ENCODE measurements at places on chromosomes 12 and 14.

DNA sequence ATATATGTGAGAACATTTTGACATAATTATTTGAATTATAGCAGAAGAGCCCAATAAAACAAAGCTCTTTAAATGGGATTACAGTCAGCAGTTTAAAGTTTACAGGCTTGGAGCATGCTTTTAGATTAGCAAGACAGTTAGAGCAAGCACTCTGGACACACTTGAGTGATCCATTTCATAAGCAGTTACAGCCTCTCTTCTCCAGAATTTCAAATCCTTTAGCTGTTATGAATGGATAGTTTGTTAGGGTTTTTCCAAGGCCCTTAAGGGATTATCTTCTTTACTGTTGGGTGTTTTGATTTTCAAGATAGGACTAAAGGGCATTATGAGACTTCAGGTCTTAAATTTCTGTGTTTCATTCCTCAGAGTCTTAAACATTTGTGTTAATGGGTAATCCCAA, 36.3 kb downstream of the BEST3 start:
- DNase-seq = no peak

GRCh38 chr12:1463073-1463905, 131.1 kb downstream of the FBXL14 start:
- no peak for DNase-seq

GRCh38 chr12:3947781-3948180, 74.6 kb upstream of the PARP11 start:
- no peak for DNase-seq

DNA sequence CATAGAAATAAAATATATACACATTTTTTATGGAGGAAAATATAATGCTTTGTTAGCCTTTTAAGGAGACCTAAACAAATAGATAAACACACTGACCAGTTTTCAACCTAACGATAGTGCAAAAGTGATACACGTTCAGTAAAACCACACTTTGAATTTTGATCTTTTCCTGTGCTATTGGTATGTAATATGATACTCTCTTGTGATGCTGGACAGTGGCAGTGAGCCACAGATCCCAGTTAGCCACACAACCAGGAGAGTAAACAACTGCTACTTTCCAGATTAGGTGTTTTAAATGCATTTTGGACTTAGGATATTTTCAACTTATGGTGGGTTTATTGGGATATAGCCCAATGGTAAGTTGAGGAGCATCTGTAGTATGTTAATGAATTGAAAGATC, 243.1 kb downstream of the ERC1 start:
- DNase-seq = no peak

DNA sequence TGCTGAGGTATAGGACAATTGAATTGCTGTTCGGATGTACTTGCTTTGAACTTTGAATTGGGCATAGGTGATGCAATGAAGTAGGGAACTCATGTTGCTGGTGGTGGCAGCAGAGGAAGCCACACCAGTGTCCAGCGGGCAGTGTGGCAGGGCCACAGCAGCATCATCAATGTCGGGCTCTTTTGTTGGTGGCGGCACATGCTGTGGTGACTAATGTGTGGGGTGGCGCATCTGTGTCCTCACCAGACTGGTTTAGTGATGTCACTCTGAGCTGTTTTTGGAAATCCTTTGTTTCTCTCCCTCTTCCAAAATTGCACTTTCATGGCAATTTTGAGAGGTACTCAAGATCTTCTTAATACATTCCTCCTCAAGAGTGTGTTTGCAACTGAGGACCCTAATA, 187.6 kb downstream of the ETNK1 start:
- DNase-seq = no peak

DNA sequence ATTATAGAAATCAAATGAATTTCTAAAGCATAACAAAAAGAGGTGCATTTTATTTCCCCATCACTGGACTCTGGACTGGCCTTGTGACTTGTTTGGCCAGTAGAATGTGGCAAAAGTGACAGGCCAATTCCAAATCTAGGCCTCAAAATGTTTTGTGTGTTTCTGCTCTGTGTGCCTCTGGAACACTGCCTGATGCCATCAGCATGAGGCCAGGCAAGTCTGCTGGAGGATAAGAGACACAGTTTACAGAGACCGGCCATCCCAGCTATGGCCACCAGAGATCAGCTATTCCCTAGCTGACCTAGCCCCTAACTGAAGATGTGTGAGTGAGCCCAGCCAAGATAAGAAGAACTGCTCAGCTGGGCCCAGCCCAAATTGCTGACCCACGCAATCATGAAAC, 32.9 kb downstream of the ASCL1 start:
- DNase-seq = no peak

- no peak for DNase-seq
These were observed 310.2 kb downstream of the APAF1 start for GRCh38 chr12:98955284-98955683.

GRCh38 chr14:21047378-21047781, 5.2 kb downstream of the RNASE7 start:
- no peak for DNase-seq

DNA sequence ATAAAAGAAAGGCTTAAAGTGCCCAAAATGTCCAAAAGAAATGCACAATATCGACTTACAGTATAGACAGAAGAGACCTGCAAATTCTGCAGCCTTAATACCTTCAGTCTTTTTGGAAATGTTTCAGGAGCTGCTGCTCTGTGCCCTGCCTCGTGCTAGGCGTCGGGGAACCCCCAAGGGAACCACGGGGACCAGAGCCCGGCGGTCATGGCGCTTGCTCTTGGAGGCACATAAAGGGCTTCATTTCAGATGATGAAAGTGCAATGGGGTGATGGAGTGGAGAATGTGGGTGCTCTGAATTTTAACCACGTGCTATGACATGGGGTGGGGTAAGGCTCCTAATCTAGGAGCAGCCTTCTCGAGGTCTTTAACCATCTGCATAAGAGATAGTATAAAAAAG, 14.8 kb upstream of the AACS start:
- no peak for DNase-seq

DNA sequence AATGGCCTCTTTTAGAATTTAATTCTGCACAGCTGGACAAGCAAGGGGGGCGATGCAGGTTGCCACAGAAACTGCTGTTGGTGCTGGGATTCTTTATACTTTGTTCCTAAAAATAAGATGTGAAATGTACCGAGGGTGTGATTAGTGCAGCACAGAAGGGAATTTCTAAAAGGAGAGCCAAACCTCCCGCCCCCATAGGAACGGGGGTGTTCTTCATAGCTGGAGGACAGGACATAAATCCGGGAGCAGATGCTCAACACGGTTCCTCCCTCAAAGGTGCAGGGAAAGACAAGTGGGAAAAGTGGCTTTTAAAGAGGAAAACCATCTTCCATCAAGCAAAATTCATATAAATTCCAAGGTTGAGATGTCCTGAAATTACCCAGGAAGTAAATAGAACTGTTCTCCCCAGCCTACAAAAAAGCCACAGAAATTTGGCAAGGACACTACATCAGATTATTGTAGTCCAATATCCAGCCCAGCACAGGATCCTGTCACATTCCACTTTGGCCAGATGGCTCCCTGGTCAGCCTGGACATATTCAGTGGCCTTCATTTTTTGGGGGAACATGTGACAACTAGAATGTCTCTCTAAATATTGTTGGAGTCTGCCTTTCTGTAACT, 51.4 kb upstream of the TMX1 start:
- no peak for DNase-seq

- DNase-seq = peak; percentile 9
These were observed 485 bp downstream of the PELI2 start for GRCh38 chr14:56118611-56119181.

GRCh38 chr12:14880890-14881453, 4.7 kb downstream of the MGP start:
- DNase-seq = no peak

GRCh38 chr12:108468196-108468968, 46.7 kb upstream of the FICD start:
- DNase-seq = no peak

DNA sequence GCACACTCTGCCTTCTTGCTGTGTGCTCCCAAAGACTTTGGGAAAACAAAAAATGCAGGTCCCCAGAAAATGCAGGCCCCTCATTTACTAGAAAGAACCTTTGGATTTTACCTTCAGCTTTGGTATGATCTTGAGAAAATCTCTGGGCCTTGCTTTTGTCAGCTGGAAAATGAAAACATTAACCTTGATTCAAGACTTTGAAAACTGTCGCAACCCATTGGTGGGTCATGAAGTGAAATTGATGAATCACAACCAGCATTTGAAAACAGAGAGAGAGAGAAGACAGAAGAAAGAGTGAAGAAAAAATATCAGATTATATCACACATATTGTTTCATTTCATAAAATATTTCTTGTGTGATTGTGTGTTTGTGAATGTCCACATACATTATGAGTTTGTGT, 322.5 kb downstream of the ZFP36L1 start:
- DNase-seq = no peak

DNA sequence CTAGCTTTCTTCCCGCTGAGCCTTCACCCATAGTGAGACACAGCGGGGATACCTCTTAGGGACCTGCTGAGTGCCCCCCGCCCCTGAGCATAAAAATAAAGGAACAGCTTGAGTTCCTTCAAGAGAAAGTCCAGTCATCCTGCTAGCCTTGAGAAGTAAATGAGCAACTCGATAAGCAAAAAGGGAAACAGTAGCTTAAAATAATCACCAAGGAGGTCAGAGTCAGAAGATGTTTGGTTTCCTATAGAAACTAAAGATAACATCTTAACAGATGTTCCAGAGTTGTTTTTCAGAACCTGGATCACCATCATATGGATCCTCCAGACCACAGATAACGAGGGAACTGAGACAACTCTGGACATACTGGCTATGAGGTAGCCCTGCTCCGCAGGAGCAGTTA, 94.0 kb downstream of the BCAT1 start:
- DNase-seq = no peak

- no peak for DNase-seq
These were observed 324.4 kb downstream of the PAWR start for GRCh38 chr12:79366374-79366773.

- DNase-seq = no peak
These were observed 132.1 kb upstream of the BTG1 start for GRCh38 chr12:92277795-92278194.

GRCh38 chr12:79615596-79616560, 74.9 kb downstream of the PAWR start:
- no peak for DNase-seq

DNA sequence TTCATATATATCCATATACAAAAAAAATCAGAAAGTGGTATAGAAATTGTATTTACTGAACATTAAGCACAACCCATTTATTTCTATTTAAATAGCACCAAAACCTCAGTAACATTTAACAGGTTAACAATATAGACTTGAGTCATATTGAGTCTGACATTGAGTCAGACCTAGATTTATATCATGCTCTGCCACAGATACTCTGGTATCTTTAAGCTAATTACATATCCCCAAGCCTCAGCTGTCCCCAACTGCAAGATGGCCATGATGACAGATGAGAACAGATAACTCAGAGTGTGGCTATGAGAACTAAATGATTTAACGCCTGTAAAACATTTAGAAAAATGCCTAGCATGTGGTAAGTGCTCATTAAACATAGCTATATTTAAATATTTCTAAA, 40.3 kb downstream of the IFNG start:
- no peak for DNase-seq

- no peak for DNase-seq
These were observed 1.9 kb downstream of the SYT1 start for GRCh38 chr12:78866518-78866917.

DNA sequence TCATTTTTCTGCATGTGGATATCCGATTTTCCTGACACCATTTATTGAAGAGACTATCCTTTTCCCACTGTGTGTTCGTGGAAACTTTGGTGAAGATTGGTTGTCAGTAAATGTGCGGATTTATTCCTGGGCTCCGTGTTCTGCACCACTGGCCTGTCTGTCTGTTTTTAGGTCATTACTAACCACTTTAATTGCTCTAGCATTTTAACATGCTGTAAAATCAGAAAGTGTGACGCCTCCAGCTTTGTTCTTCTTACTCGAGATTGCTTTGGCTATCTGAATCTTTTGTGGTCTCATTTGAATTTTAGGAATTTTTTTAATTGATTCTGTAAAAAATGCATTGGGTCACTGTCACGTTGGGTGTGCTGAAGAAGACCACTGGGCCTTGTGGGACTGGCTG, 1458.7 kb downstream of the AACS start:
- DNase-seq = no peak

GRCh38 chr12:102512523-102512922, 32.2 kb upstream of the IGF1 start:
- DNase-seq = no peak

GRCh38 chr12:24228371-24228770, 278.9 kb upstream of the SOX5 start:
- no peak for DNase-seq
